Prostate gland (tissue), 2 donors: ENCODE measurements at places on chromosomes 2 and 18. TPM values are rescaled to one million over a fixed set of nuclear protein-coding genes. Genes with fewer than 3 reads are reported as not detected.

Gene GRB14
- 29.9 TPM for total RNA-seq

GRCh38 chr2:42844366-42844765 lies 52.0 kb upstream of the HAAO start:
- DNase-seq, result no peak

GRCh38 chr2:140565756-140566155 lies 1565.1 kb downstream of the LRP1B start:
- no peak for DNase-seq

DNA sequence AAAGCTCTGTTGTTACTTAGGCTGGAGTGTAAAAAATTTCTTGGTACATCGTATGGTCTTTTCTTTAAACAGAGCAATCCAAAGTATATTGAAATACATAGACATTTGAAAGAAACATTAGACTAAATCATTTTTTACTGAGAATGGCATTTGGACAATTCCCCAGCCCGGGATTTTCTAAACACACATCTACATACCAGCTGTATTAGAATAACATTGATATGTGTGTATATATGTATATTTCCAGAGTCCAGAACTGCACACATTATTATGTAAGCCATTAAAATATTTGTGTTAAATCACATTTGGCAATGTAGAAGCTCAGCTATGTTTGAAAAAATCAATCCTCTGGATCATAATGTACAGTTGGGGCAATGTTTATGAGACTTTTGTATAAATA lies 1853.6 kb upstream of the LRRTM1 start:
- DNase-seq, result no peak

- no peak for DNase-seq
These were observed 142.8 kb downstream of the TMEM17 start for GRCh38 chr2:62363166-62363565.

GRCh38 chr18:75497576-75498235 lies 70.2 kb upstream of the SMIM21 start:
- DNase-seq, result no peak

- no peak for DNase-seq
These were observed 202.4 kb upstream of the HNRNPA3 start for GRCh38 chr2:177010146-177010545.

- peak; percentile 17 for DNase-seq
These were observed 177.9 kb downstream of the CYRIA start for GRCh38 chr2:16487686-16488085.

Gene HOXD3
- 2.2 TPM for total RNA-seq

Gene MYL1
- total RNA-seq, result 21.9 TPM

Gene RBKS
- 1.6 TPM for total RNA-seq

GRCh38 chr2:234137400-234138014 lies 87.0 kb downstream of the SPP2 start:
- peak; percentile 33 for DNase-seq

Gene UCN
- total RNA-seq, result 11.2 TPM

Gene KATNAL2
- 4.2 TPM for total RNA-seq

GRCh38 chr18:9474108-9474982 lies 968 bp upstream of the RALBP1 start:
- peak; percentile 83 for DNase-seq

DNA sequence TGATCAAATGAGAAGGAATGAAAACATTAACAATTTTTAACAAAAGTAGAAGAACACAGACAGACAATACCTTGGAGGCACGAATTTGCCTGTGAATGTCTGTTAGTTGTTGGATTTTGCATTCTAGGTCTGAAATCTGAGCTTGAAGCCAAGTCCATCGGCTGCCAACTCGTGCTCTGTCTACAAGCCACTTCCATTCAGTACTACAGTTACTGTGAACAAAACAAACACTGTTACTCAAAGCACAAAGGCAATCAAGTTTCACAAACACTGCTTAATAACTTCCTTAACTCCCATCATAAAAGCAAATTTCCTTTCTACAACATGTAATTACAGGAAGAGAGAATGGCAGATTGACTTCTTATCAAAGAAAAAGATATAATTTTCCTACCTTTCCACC lies 42.2 kb downstream of the KANSL1L start:
- DNase-seq, result no peak

DNA sequence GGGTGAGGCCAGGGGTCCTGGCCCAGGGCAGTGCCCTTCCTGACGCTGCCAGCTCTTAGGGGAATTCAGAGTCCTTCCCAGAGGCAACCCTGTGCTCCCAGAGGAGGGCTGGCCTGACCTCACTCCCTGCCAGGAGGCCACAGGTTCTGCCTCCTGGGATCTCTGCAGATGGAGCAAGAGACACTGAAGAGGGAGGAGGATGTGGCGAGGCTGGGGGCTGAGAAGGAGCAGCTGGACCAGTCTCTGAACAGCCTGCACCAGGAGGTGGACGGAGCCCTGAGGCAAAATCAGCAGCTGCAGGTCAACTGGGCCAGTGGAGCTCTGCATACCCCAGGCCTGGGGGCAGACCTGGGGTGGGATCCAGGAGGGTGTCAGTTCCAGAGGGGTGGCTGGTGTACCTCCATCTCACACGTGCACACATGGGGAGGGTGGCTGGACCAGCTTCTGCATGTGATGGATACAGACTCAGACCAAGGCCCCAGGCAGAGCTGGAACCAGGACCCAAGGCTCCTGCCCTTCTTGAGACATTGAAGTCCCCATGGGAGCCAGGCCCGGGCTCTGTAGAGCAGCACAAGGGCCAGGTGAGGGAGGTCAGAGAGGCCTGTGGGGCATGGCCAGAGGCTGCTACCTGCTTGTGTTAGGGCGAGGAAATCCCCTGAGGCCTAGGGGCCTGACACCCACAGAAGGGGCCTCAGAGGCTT lies 9.7 kb upstream of the SNED1 start:
- DNase-seq, result no peak

Gene GYPC
- total RNA-seq, result 17.3 TPM

GRCh38 chr2:1010415-1010930 lies 59.8 kb downstream of the SNTG2 start:
- no peak for DNase-seq

GRCh38 chr2:237685408-237685807 lies 58.0 kb downstream of the LRRFIP1 start:
- no peak for DNase-seq

DNA sequence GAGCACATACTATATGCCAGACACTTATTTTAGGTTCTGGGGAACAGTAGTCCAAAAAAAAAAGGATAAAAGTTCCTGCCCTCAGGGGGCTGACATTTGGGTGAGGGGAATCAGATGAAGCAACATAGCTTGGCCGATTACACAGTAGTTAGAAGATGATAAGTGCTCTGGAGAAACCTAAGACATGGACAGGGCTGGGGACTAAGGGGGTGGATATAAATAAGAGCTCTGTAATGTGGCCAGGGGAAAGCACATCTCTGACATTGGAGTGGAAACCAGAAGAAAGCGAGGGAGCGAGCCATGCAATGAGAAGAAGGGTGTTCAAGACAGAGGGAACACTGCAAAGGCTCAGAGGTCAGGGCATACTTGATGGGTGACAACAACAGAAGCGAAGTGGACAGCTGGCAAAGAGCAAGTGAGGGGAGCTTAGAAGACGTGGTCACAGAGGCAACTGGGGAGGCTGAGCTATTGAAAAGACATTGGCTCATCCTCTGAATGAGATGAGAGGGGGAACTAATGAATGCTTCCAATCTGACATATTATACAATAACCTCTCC lies 11.4 kb downstream of the TMEM182 start:
- DNase-seq, result no peak

DNA sequence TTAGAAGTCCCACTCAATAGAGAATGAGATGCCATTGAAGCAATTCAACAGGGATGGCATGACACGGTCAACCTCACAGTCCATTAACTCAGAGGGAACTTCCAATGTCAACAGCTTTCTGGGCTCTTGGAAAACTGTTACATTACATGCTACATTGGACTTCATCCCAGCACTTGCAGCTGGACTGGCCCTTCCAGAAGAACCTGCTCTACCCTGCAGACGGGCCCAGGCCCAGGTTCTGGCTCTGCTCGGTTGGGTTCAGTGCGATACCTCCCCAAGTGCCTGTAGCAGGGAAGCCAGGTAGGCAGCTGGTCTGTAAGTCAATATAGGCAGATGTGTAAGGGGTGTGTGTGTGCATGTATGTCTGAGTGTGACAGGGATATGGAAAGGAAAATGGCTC lies 12.9 kb downstream of the LAMA1 start:
- DNase-seq, result peak; percentile 24

GRCh38 chr2:39715822-39716221 lies 50.1 kb downstream of the TMEM178A start:
- DNase-seq, result no peak
